ENCODE measurements at places on chromosomes 6 and 20.

DNA sequence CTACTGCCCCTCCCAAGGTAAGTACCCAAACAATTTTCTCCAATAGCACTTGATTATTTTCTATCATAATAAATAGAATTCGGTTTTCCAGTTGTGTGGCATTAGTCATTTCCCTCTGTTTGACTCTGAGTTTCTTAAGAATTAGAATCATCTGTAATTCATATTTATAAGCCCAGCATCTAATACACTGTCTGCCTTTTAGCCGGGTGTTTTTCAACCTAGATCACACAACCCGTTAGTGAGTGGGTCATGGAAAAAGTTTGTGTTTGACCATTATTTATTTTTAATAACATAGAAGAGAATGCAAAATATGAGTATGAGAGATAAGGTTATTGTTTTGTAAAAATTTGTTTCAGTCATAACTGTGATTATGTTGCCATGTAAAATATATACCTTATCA, 701.6 kb downstream of the RFPL4B start:
- DNase-seq = no peak

DNA sequence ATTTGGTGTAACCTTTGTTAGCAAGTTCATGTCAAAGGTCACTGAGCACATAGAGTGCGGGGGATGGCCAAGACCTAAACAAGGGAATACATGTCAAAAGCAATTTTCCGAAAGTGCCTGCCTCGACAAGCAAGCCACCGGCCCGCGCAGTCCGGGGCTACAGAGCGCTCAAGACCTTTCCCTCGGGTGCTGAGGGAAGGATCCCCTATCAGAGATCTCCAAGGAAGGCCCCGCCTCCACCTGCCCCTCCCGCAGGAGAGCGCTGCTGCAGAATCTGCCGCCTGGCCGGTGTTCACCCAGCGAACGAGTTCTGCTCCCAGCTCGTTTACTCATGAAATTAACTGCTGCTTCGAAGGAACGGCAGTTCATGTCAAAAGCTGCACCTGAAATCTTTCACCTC, 252.7 kb downstream of the BMP7 start:
- DNase-seq = no peak

DNA sequence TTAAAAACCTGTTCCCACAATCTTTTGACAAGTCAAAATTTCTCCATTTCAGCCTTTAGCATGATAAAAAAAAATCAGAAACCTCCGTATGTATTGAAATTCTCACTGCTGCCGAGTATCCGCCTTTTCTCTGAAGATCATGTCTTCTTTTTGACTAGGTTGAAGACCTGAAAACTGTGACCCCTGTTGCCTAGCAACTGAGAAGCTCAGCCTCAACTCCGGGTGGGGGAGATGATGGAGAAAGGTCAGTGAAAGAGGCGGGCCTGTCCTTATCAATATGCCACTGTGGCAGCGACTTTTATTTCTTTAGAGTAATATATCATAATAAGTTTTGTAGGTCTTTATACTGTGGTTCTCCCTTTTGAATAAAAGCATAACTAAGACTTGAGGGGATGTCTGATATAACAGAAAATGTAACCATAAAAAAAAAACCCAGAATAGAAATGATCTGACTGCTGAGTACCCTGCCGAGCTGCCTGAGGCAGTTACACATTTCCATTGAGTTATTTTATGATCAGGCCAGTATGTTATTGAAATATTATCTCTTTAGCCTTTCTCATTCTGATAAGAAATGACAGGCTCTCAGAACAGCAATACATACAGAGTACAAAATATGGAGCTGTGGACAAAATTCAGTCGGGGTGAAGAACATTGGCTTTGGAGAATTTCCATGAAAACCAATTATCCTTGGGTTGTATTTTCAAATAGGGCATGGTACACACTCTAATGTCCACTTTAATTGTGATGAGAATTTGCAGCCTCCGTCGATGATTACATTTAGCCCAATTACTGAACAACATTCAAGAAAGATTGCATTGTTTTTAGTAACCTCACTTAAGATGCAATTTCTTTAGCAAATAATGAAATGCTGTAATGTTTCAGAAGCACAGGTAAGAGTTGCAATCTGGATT, 136.7 kb upstream of the EEF1E1 start:
- DNase-seq = no peak

DNA sequence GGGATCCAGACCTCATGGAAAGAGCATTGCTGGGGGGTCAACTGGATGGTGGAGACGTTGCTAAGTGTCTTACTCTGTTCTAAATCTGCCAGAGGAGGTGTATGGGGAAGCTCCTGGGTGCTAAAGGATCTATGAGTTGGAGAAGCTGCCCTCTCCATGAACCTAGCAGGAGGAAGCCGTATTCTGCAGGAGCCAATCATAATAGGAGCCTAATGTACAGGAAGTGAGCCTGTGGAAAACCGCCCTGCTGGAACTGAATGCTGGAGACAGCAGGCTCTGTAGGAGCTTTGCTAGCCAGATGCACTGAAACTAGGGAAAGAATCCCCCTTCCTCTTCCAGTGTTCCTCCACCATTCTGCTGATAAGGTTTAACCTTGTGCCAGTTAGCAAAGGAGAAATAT, 10.9 kb downstream of the CASP8AP2 start:
- DNase-seq = no peak

- DNase-seq = peak; percentile 74
These were observed at the start of gene TNF for GRCh38 chr6:31575335-31575901. TNF (plus strand) TSS chr6:31575565; CDS start chr6:31575742, 177 bp downstream.

DNA sequence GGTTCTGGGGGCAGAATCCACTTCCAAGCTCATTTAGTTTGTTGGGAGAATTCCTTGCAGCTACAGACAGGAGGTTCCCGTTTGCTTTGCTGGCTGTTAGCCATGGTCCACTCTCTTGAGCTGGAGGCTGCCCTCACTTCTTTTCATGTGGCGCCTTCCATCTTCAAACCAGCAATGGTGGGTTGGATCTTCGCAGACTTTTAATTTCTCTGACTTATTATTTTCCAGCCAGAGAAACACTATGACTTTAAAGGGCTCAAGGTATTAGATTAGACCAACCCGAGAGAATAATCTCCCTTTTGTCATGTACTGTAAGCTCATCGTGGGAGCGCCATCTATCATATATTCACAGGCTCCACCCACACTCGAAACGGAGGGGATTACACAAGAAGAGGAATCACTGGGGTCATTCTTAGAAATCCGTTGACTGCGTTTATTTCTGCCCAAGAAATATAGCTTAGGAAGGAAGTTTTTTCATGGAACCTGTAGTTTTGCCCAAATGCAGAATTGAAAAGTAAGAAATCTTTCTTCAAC, 38.9 kb downstream of the SAMD5 start:
- DNase-seq = no peak

- DNase-seq = no peak
These were observed 61.9 kb downstream of the GJA10 start for GRCh38 chr6:89956182-89956581.

DNA sequence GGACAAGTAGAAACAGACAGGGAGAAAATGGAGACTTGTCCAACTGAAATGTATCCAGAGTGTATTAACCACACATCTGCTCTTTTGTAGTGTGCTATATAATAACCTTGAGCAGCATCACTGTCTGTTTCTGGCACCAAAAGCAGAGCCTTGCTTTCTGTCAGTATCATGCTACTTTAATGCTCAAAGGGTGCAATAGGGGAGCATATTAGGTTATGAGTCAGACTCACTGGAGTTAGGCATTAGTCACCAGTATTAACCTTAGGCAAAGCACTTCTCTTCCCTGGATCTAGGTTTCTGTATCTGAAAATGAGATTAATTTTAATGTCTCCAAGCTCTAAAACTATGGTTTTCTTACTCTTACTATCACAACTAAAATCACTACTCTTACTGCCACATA, 280.1 kb downstream of the TFAP2B start:
- no peak for DNase-seq

- no peak for DNase-seq
These were observed 37.3 kb downstream of the KIF3B start for GRCh38 chr20:32314768-32315167.

- no peak for DNase-seq
These were observed 39.2 kb downstream of the ZC3H12D start for GRCh38 chr6:149445573-149445972.

GRCh38 chr6:88006557-88006956, 41.1 kb upstream of the SPACA1 start:
- no peak for DNase-seq

GRCh38 chr6:158817728-158818580, 1.2 kb downstream of the EZR start:
- peak; percentile 85 for DNase-seq

DNA sequence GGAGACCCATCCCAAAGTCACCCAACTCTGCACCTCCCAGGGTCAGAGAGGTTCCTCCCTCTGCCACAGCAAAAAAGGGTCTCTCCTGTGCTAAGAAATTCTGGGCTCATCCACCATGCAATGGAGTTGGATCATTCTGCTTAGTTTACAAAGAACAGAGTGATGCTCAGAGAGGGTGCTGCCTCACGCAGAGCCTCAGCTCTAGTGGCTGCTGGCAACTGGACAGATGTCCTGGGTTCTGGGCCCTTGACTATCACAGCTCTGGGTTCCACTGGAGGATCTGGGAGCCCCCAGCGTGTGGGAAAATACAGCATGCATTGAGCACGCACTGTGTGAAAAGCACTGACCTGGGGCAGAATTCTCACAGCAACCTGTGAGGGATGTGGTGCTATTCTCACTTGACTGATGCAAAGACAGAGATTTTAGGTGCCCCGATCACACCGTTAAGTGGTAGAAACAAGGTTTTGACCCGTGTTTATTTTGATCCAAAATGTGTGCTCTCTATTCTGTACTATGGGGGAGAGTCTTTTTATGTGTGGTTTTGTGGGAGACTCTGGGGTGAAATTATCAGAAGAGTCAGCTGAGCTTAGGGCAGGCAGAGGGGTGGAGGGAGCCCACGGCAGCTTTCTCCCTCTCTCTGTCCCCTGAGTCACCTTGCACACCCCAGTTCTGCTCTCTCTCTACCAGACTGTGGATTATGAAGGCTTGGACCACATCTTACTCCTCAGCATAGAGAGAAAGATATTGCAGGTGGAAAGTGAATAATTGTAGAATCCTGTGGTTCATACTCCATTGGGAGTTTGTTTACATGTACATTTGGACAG, 19.9 kb downstream of the TREML4 start:
- DNase-seq = no peak

DNA sequence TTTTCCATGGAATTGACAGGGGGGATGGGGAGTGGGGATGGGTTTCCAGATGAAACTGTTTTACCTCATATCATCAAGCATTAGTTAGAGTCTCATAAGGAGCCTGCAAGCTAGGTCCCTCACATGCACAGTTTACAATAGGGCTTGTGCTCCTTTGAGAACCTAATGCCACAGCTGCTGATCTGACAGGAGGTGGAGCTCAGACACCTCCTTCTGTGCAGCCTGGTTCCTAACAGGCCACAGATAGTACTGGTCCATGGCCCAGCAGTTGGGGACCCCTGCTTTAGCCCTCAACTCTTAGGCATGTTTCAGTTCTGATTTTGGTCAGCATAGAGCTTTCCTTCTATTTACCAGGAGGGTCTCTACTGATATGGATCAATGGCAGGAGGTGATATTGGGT, 251.6 kb downstream of the LAMA2 start:
- DNase-seq = no peak

GRCh38 chr6:108564178-108564577, 3.5 kb downstream of the FOXO3 start:
- DNase-seq = no peak

DNA sequence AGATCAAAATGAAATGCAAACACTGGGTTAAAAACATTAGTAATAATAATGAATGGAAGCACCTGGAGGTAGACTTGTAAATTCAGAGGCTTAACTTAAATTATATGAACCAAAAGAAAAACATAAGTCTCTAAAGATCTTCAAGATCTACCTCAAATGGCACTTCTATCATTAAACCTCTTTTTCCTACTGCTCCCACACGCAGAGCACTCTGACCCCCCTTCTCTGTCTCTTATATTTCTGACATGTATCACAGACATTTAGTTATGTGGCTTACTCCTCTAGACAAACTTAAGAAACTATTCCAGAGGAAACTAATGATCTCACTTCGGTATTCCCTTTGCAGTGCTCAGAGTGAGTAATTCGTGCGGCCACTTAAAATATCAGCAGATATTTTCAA, 1.1 kb downstream of the TBC1D32 start:
- DNase-seq = no peak

- DNase-seq = no peak
These were observed 94.0 kb upstream of the HIVEP1 start for GRCh38 chr6:11917951-11918738.

GRCh38 chr6:117870486-117871242, 36.4 kb upstream of the SLC35F1 start:
- no peak for DNase-seq

DNA sequence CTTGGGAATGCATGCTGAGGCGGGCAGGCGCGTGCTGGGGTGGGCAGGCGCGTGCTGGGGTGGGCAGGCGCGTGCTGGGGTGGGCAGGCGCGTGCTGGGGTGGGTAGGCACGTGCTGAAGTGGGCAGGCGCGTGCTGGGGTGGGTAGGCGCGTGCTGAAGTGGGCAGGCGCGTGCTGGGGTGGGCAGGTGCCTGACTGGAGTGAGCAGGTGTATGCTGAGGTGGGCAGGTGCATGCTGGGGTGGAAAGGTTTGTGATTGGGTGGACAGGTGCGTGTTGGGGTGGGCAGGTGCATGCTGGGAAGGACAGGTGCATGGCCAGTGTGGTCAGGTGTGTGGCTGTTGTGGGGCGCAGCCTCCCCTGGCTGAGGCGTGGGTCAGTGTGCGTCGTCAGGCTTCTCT, 404.1 kb downstream of the CDH4 start:
- no peak for DNase-seq

DNA sequence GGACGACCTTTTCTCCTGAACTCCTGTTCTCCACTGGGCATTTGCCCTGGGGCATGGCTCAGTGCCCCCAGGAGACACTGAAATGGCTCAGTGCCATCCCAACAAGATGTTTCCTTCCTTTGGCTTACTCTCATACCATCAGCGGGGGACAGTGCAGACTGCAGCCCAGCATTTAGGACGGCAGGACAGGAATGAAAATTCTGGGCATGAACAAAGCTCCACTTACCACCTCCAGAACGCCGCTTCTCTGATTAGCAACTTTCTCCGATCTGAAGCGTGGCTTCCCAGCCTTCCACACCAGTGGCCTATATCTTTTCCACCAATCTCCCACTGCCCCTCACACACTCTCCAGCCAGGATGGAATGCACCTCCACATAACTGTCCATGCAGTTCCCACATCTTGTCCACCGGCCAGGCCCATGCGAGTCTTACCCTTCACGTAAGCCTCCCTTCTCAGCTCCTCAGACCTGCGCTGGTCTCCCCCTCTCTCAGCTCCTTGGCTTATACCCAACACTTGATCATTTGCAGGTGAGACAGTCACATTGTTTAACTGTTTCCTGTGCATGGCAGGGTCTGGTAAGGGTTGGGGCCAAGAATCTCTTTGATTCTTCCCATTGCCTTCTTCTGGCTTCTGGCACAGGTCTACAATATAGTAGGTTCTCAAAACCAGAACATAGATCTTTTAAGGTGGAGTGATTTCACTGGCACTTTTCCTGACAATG, 114.5 kb downstream of the FYN start:
- peak; percentile 65 for DNase-seq
